ENCODE measurements at places on chromosomes 6 and 20.

- no peak for DNase-seq
These were observed 24.2 kb downstream of the POFUT1 start for GRCh38 chr20:32231847-32232246.

DNA sequence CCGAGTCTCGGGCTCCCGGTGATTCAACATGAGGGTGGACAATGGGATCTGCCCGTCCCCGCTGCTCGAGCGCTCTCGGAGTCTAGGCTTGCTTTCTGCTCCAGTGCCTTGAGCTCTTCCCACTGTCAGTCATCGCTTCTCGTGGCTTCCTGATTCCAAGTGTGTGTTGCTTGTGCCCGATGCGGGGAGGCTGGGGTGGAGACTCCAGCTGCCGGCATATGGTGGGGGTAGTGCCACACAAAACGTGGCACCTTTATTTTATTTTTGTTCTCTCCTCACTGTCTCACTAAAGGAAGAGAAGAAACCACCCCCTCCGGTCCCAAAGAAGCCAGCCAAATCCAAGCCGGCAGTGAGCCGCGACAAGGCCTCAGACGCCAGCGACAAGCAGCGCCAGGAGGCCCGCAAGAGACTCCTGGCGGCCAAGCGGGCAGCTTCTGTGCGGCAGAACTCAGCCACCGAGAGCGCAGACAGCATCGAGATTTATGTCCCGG is 14.8 kb upstream of the MYL9 start:
- no peak for DNase-seq

- no peak for DNase-seq
These were observed 46.3 kb upstream of the NCOA3 start for GRCh38 chr20:47455133-47456040.

GRCh38 chr6:43377710-43378229 is 8.3 kb upstream of the ZNF318 start:
- no peak for DNase-seq

- no peak for DNase-seq
These were observed 7.9 kb downstream of the AHCY start for GRCh38 chr20:34295284-34295683.

DNA sequence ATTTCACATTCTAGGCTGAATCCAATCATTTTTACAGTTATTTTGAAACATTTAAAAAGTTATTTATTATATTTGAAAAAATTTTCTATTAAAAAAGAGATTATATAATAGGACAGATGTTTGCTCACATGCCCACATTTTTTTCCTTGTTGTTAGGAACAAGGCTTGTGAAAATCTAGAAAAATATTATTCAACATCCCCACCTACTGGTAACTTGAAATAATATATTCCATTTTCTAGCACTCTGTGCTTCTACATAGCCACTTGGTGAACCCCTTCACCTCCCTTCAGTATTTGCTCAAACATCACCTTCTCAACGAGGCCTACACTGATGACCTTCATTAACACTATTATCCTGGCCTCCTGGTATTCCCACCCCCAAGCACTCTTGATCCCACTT is 18.3 kb upstream of the GPRC6A start:
- DNase-seq = no peak

- DNase-seq = no peak
These were observed 884.4 kb downstream of the PHF3 start for GRCh38 chr6:64520050-64520449.

DNA sequence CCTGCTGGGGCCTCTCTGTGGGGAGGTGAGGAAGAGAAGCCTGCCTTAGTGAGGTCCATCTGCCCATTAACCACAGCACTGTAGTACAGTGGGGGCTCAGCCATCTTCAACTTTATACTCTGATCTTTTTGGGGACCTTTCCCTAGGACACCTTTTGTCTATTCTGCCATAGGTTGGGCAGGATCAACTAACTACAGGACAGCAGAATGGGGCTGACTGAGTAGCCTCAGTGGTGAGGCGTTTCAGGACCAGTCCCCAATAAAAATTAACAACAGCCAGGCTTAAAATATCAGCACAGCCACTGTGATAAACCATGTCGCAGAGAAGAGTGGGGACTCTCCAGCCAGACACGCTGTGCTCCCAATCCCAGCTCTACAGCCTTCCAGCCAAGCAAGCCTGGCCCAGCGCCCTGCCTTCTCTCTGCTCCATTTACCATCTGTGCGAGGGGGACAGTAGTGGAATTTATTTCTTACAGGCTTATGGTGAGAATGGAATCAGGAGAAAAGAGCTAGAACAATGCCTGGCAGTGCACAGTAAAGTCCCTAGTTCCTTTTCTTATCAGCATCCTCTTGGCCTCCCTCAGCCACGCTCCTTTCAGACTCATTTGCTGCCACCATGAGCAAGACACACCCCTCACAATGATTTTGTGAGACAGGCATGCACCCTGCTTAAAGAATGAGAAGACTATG is 75.5 kb downstream of the SLC22A23 start:
- no peak for DNase-seq

DNA sequence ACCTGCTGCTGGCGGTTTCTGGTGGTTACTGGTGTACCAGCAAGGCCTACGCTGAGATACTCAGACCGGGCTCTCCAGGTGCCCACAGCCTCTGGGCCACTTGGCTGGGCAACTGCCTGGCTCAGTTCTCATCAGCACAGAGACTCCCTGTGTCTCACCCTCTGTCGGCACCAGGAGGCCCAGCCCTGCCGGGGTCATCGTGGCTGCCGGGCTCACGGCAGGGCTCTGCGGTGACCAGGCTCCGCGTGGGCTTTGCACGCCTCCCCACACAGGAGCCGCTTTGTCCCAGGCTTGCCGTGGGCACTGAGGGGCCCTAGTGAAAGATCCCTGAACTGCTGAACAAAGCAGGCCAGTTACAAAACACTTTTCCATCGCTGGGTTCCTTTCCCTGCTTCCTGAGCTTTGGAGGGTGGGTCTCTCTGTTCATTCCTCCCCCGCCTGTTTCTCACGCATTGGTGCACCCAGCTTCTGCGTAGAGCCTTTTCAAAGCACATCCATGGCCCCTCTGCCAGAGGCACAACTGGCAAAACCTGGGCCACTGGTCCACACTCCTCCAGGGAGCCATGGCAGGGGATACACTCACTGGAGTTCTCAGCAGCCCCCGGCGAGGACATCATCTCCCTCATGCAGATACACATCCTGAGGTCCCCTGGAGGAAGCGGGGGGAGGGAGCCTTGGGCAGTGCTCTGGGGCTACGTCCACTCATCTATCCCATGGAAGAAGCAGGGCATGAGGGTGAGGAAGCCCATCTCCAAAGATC is 117.0 kb downstream of the NFATC2 start:
- DNase-seq = no peak

DNA sequence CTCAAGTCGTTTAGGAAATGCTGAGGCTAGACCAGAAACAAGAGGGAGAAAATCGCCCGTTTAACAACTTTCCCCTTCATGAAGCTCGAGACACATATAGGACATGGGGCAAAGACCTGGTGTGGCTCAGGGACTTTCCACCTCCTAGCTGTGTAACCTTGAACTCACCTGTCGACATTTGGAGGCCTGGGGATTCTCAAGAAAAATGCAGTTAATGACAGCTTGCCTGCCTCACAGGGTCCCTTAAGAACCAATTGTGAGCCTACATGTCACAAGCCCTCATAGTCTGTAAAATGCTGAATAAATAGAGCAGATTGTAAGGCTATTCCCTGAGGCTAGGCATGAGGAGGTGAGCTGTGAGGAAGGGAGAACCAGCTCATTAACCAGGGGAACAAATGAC is 35.1 kb downstream of the MGME1 start:
- DNase-seq = no peak

GRCh38 chr20:62063315-62063980 is 2.2 kb downstream of the TAF4 start:
- DNase-seq = no peak

- peak; percentile 47 for DNase-seq
These were observed 20.4 kb upstream of the BPIFB1 start for GRCh38 chr20:33262658-33263065.

DNA sequence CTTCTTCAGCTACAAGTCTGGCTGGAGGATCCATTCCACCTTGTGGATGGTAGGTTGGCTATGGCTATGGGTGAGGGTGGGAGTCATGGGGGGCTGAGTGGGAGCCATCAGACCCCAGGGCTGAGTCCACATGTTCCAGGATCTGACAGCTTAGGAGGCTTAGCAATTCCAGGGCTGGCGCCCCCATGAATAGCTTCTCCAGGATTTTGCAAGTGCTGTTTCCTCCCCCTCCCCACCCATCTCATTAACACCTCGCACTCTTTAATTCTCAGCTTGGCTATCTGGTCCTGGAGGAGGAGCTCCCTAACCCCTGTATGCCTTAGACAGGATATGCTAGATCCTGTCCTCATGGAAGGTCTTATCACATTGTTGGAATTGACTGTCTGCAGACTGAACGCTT is 39.0 kb upstream of the ANGPT4 start:
- no peak for DNase-seq

DNA sequence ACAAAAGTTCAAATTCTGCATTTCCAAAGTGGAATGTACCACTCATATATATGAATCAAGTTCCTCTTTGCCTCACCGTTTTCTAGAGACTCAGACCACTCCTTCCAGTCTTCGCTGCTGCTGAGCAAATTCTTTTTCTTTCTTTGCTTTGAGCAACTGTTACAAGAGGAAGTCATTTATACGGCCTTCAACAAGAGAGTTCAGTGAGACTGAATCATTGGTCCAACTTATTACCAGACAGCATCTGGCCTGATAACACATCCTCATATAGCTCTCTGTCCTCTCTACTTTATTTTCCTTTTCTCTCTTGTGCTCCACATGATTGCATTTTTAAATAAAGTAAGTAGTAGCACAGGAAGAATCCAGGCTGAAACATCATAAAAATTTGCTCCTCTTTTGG is 652.7 kb downstream of the PHF3 start:
- DNase-seq = no peak

- DNase-seq = no peak
These were observed 20.0 kb downstream of the FAM209B start for GRCh38 chr20:56552911-56553629.

- no peak for DNase-seq
These were observed 6.0 kb downstream of the TCF21 start for GRCh38 chr6:133894795-133895358.

GRCh38 chr6:115908906-115909559 is 151.7 kb downstream of the FRK start:
- DNase-seq = no peak

DNA sequence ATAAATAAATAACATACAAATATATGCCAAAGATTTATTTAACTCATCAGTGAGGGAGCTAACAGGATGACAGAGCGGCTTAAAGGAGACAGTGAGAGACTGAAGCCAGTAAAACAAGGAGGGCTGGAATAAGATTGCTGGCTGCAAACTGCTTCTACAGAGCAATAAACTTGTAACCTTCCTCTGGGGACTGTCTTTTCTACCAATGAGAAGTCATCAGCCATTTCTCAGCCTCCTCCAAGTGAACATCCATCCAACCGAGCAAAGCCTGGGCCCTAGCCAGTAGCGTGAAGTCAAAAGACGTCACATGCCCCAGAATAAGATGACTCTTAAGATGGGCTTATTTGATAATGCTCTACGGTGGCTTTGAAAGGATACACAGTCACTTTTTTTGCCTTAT is 42.5 kb downstream of the CPXM1 start:
- DNase-seq = no peak

DNA sequence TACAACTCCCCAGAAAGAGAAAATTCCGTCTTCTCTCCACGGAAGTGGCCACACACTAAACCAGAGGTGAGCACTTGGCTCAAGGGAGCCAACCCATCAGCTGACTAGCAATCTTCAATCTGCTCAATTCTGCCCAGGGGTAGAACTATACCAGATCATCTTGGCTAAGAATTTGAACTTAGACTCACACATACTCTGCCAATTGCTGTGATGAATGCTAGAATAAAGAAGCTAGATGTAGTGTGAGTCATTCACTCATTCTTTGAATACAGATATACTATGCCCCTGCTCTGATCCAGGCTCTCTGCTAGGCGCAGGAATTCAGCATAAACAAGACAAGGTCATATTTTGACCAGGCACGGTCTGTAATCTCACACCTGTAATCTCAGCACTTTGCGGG is 147.9 kb upstream of the SHLD1 start:
- no peak for DNase-seq

GRCh38 chr6:149259753-149260152 is 57.8 kb upstream of the TAB2 start:
- DNase-seq = no peak

GRCh38 chr6:25066593-25066992 is 130.8 kb upstream of the RIPOR2 start:
- DNase-seq = no peak

GRCh38 chr6:30077218-30077617 is 1.6 kb upstream of the RNF39 start:
- DNase-seq = no peak

- no peak for DNase-seq
These were observed 198.6 kb upstream of the CDH4 start for GRCh38 chr20:61053487-61053886.

DNA sequence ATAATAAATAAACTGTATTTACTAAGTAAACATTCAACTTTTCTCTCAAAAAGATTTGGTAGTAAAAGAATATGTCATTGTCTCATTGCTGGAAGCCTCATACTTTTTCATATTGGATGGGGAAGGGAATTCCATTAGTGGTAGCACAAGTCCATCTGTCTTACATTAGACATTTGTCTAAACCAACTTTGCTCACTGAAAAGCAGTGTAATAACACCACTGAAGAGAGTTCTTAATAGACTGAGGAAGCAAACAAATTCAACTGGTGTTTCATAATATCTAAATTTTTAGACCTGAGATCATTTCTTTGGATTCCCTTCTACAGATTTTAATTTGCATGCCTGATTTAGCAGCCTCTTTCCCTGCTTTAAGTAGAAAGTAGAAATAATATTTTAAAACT is 62.7 kb downstream of the PLCB1 start:
- DNase-seq = no peak

DNA sequence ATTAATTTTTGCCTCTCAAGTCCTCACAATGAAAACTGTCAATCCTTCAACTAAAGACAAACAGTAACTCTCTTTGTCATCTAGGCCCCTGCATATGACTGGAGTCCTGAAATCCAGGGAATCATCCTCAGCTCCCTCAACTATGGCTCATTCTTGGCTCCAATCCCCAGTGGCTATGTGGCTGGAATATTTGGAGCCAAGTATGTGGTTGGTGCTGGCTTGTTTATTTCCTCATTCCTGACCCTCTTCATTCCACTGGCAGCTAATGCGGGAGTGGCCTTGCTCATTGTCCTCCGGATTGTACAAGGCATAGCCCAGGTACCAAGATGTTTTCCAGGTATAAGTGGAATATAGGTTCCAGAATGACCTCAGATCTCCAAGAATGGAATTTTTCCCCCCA is 15.4 kb downstream of the SLC17A4 start:
- DNase-seq = no peak

DNA sequence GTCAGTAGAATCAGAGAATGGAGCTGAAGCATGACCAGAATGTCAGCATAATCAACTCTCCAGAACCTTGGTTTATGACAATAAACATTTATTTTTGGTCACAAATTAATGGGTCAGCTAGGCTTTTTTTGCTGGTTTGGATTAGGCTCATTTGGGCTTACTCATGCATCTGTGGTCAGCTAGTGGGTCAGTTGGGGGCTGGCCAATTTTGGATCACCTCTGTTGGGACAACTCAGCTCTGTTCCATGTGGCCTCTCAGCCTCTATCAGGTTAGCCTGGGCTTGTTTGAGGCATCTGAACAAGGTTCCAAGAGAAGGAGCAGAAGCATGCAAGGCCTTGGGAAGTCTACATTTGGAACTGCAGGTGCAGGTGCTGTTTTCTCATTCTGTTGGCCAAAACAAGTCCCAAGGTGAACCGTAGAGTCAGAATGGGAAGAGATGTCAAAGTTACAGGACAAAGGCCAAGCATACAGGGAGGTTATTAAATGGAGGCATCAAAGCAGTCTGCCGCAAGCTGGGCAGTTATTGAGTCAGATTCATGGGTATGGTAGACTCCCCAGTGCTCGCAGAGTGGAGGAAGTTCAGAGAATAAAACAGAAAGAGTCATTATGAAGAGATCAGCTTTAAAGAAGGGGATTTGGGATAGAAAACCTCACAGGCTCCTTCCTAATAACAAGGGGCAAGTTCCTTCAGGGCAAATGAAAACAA is 173.0 kb downstream of the PLCB4 start:
- no peak for DNase-seq

All from progenitor cell of endocrine pancreas (in vitro differentiated cells).